ENCODE measurements at places on chromosomes 12 and 14.
A peak's percentile ranks its signal among the peaks of the same experiment; 100 is the strongest.

DNA sequence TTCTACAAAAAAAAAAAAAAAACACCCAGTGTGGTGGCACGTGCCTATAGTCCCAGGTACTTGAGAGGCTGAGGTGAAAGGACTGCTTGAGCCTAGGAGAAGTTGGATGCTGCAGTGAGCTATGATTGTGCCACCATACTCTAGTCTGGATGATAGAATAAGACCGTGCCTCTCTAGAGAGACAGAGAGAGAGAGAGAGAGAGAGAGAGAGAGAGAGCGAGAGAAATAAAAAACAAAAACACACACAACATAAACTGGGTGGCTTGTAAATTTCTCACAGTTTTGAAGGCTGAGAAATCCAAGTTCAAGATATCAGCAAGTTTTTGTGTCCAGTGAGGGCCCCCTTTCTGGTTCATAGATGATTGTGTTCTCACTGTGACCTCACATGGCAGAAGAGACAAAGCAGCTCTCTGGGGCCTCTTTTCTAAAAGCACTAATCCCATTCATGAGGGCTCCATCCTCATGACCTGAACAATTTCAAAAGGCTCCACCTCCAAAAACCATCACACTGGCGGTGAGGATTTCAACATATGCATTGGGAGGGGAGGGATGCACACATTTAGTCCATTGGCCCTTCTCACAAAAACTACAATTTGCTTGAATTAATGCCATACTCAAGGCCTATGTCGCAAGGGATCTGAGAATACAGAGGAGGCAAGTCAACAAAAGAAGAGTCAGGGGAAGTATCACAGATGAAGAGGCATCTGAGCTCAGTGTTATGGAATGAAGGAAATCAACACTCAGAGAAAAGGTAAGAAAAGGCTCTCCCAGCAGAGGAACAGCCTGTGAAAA lies 94.9 kb downstream of the PPM1H start:
- no peak for DNase-seq

GRCh38 chr14:24273422-24273998 lies 2.1 kb upstream of the RABGGTA start:
- no peak for DNase-seq

GRCh38 chr12:54222609-54223008 lies 33.8 kb upstream of the SMUG1 start:
- no peak for DNase-seq

DNA sequence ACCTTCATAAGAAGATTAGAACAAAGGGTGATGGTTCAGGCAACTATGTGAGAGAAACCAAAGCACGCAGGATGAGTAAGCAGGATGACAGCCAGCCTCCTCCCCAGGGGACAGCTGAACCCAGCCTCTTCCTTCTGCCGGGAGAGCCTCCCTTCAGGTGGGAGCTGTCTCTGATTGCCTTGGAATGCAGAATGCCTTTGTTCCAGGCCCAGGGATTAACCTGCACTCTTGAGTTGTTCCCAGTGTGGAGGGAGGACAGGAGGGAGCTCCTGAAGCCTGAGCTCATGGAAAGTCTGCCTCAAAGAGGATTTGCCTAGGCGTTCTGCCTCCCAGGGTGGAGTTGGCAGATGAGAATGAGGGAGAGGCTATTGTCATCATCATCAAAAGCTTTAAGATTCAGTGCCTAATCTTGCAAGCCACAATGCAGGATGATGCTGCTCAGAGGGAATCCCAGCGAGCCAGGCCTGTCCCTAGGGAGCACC lies 3.6 kb upstream of the KRT6A start:
- DNase-seq: no peak

- DNase-seq: peak; percentile 89
Observed at GRCh38 chr12:48977290-48978281, 536 bp upstream of the WNT1 start.

DNA sequence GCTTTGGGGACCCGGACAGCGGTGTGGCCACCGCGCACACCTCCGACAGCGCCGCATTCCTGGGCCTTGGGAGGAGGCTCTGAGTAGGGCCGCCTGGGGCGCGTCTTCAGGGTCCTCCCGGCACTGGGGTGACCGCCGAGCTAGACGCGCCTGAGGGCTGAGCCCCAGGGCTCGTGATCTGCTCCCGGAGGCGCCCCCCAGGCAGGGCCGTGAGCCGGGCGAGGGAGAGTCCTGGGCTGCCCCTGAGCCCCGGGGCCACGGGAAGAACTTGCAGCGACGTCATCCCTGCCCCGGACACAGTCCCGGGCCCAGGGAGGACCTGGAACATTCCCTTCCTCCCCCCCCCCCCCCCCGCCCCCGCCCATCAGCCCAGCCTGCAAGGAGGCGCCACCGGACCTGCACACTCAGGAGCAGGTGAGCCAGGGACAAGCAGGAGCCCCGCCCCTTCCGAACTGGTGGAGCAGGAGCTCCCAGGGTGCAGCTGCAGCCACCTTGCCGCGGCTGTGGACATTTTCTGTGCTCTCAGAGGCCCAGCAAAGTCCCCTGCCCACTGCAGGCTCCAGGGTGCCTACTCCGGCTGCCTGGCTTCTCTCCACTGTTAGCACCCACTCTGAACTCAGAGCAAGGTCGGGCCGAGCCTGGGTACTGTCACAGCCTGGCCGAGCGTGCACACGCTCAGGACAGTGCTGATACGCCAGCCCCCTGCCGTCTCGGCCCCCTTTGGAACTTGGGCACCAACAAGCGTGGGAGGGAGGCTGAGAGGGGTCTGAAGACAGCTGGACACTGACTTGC lies 50.7 kb downstream of the A2M start:
- no peak for DNase-seq

DNA sequence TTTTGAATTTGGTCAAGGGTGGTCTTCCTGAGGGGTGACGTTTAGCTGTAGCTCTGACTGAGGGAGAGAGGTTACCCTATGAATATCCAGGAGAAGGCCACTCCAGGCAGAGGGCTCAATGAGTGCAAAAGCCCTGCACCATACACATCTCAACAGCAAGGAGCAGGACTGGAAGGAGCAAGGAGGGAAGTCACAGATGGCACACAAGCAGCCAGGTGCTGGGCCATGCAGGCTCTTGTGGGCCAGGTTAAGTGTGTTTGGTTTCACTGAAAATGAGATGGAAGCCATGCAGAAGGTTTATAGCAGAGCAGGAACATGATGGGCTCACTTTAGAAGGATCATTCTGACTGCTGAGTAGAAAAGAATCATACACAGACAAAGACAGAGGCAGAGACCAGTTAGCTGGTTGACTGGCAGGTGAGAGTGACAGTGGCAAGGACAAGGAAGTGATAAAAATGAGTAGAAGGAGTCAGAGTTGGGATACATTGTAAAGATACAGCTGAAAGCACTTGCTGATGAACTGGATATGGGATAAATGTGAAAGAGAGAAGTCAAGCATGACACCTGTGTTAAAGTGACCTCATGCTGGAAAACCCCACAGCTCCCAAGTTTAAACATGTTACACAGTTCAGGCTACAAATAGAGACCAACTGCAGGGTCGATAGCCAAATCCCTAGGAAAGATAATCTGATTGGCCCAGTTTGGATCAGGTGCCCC lies 81.2 kb downstream of the PRKD1 start:
- DNase-seq: no peak

- DNase-seq: no peak
Observed at GRCh38 chr12:102513272-102513671, 32.9 kb upstream of the IGF1 start.

GRCh38 chr12:92340441-92341064 lies 194.9 kb upstream of the BTG1 start:
- DNase-seq: no peak

GRCh38 chr14:94098326-94098992 lies 12.1 kb upstream of the IFI27 start:
- DNase-seq: no peak

- DNase-seq: no peak
Observed at GRCh38 chr14:101184104-101184455, 280.6 kb upstream of the RTL1 start.
